Fibroblast of gingiva (primary cell): ENCODE measurements at places on chromosomes 2 and 18.

DNA sequence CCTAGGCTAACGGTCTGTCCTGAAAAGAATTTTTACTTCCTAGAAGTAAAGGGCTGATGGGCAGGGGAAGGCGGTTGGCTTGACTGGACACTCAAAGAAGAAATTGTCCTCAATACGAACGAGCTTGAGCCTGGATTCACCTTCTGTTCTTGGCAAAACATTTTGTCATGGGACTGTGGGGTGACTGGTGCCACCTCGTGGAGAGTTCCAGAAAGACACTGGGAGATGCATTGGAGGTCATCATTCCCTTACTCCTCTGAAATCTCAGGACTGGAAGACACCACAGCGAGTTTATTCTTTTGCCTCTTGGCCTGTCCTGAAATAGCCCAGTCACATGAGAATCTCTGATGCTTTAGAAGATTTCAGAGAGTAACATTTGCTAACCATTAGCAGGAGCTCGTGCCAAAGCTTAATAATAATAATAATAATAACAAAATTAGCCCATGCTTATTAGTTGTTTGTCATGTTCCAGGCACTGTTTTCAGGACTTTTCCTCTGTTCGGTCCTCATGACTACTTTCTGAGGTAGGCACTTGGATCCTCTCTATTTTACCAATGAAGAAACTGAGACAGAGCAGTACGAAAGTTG is 44.5 kb downstream of the TMEM182 start:
- peak; percentile 67 for DNase-seq

DNA sequence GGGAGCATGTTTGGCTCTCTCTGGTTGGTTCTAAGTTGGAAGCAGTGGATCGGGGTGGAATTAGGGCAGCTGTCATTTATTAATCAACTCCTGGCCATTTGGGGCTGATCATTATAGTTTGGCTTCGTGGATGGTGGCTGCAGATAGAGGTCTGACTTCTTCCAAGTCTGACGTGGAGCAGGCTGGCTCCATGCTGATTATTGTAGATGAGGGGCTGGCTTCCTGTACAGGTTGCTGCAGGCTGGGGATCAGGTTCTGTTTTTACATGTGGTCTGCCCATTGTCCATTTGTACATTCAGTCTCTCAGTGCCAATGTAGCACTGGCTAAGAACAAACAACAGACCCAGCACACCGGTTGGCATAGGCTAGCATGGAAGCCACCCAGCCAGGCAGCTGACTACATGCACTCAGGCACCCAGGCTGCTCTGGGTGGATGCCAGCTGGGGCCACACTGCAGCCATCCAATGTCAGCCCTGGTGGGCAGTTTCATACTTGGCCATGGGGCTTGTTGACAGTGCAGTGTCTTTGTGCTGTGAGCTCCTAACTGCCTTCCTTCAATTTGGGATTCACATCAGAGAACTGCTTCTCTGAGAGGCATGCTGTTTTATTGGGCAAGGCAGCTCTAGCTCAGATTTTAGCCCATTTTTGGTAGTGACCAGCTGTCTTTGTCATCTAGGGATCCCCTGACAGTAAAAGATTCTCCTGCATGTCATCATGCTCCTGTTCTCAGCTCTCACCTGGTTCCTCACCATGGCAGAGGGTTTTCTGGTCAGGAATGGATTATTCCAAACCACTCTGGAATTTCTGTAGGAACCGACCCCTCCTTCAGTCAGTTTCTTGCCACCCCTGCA is 25.4 kb downstream of the NPAS2 start:
- DNase-seq: no peak

DNA sequence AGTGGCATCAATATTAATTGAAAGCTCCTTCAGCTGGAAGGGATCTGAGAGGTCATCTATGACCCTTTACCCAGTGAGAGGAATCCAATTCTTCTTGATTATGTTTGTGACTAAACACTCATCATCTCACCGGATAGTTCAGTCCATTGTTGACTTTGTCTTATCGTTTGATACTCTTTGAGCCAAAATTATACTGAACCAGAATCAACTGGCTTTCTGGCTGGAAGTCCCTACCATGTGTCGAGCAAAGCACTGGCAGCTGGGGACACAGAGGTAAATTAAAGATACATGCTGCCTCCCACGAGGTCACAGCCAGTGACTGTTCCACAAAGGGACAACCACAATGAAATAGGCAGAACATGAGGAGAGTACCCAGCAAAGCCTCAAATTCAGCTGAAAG is 91.4 kb upstream of the FHL2 start:
- no peak for DNase-seq

DNA sequence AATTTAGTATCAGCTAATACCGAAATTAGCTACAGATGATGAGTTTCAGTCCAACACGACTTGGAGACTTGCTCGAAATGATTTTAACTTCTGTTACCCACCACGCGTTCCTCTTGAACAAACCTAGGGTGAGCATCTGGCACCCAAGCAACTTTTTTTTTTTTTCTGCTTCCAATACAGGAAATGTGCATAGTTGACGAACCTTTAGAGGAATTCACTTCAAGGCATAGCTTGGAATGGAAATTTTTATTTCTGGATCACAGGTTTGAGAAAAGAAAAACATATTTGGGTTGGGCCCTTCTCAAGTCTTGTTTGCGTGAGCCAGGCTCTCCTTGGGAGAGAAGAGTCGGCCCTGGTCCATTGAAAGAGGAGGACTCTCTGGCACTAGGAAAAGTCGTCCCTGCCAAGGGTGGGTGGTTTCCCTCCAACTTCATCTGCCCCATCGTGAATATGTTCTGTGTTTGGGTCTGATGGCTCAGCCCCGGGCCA is 37.4 kb upstream of the RPL31 start:
- DNase-seq: no peak

DNA sequence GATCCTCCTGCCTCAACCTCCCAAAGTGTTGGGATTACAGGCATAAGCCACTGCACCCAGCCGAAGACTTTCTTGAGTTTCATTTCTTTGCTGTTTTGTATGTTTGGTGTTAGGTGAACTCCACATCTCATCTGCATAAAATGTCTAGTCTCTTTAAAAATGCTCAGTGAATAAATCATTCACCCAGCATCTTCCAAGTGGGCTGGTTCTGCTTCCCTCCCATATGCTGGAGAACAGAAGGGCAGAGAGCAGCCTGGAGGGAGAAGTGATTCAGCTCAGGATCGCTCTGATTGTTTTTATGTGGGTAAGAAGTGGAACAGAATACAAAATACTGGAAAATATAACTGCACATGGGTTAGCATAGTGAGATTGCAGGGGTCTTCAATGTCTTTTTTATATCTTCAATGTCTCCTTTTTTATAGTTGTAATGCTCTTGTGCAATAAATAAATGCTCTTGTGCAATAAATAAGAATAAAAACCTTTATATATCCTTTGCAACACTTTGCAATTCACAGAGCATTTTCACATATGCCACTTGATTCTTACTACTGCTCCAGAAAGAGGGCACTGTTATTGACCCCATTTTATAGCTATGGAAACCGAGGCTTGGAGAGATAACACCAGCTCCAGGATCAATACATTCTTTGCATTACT is 253.0 kb upstream of the NCKAP5 start:
- peak; percentile 19 for DNase-seq

DNA sequence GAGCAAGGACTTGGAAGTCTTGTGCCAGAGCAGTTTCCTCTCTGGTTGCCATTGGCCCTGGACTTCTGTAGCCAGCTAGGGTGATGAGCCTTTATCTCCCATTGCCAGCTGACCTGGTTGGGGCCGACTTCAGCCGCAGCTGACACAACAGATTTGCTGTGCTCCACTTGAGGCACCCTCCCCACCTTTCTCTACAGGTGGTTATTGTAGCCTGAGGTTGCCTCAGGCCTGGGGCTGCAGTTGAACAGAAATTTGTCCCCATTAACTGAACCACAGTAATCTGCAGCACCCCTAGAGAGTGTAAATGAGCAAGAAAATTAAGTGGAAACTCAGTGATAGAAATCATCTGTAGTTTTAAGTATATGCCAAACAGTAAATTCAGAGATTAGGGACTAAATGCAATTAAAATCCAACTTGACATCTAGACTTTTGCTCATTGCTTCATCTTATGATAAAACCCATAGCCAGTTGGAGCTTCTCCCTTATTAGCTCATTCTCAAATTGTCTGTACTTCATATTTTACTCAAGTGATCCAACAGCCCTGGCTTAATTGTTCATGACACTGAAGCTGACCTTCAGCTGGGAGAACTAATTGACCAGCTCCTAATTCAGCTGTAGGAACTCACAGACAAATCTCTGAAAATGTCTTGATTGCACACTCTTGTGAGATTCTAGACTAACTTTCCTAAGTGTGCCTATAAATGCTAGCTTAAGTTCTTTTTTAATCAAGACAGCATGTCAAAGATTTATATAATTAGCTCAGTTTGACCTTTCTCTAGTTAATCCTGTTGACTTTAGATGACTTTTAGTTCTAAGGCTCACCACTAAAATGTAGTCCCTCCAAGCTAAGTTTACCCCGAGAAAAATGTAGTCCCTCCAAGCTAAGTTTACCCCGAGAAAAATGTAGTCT is 48.9 kb downstream of the COPS8 start:
- peak; percentile 44 for DNase-seq

- no peak for DNase-seq
These were observed 96.2 kb upstream of the PDE1A start for GRCh38 chr2:182522972-182523473.
